ENCODE measurements at places on chromosomes 1 and 21.

DNA sequence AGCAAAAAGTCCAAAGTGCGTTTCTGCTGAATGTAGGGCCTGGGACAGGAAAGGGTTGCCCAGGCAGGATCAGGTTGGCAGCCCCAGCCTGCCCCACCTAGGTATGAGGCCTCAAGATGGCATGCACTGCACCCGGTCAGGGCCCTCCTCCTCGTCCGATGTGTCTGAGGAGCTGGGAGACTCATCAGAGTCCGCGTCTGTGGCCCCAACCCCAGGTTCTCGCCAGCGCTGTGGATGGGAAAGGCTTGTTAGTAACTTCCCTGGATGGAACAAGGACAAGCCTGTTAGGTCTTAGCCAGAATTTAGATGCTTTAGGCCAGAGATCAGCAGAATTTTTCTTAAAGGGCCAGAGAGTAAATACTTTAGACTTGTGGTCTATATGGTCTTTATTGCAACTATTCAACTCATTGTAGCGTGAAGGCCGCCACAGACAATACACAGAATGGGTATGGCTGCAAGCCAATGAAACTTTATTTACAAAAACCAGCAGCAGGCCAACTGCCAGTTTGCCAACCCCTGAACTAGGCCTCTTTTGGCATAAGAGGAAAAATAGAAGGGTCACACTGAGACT is 12.4 kb downstream of the PEA15 start:
- no peak for DNase-seq

DNA sequence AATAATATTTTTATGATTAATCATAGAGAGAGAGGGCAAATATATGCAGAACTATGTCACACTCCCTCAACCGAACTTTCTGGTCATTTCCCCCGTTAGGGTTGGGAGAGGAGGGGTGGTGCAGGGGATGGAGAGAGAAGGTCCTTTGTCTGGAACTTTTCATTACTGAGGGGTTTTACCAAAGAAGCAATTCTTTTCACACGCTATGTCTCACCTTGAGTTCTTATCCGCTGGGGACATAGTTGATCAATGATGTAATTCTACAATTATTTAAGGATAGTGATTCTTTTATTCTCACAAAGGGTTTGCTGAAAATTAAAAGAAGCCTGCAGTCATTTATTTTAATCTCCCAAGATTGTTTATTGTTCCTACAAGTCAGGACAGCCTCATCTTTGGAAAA is 98.3 kb upstream of the RUNX1 start:
- no peak for DNase-seq

GRCh38 chr1:238279694-238280380 is 389.1 kb upstream of the ZP4 start:
- no peak for DNase-seq

- DNase-seq: no peak
Measured at GRCh38 chr1:170077926-170078325, 3.4 kb upstream of the KIFAP3 start.

DNA sequence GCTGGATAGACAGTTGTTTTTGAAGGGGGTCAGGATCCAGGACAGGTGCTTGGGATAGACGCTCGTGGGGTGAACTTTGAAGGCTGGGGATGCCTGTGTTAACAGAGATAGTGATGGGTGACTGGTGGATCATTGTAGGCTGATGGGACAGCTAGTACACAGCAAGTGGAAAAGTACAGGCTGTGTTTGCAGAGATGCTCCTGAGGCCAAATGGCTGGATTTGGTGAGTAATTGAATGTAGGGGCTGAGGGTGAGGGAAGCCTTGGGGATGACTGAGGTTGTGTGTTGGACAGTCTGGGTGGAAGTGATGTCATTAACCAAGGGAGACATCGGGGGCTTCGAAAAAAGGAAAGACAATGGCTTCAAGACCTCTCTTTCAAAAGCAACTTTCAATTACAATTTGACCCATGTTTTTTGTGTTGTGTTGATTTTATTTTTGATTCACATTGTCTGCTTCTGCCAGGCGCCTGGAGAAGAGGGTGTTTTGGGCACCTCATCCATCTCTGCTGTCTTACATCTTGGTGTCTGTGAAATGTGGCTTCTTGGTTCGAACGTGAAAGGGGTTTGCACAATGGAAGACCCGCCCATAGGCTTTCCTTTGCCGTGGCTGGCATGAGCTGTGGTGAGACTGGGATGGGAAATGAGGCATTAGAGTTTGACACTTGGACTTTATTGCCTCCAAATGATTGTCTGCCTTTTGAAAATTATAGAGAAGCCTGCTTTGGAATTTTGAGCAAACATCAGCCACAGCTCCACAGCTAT is 147.5 kb downstream of the FOXD2 start:
- no peak for DNase-seq

DNA sequence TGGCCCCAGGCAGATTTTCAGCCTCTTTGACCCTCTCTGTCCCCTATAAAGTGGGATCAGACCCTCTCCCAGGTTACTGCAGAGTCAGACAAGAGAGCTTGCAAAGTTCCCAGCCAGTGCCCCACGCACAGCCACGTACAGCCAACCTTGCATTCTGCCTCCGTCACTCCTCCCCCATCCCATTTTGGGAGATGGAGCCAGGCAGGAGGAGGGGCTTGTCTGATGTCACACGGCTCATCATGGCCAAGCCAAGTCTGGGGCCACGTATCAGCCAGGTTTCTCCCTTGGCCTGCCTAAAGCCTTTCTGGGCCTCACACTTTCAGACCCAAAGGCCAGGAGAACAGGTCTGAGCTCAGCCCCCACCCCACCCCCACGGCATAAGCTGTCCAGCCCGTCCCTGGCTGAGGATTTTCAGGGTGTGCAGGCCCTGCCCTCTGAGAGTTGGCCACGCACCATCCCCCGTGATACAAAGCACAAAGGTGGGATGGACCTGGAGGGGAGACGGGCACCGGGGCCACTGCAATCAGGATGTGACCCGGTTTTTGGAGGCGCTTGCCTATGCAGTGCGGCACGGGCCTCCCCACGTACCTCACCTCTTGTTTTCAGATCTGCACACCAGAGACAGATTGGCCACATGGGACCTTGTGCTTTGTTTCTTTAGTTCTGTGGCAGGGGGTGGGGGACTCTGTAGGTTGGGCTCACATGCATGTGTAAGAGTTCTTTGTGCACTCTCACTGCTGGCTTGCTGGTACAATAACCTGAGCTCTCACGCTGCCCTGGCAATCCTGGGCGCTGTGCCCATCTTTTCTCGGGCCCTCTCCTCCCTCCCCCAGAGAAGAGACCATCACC is 47.6 kb downstream of the TRIM11 start:
- no peak for DNase-seq
